ENCODE measurements at places on chromosomes 16 and 17.

GRCh38 chr16:8888951-8889892, 7.1 kb downstream of the LITAFD start:
- DNase-seq = no peak

- DNase-seq = peak; percentile 70
Observed at GRCh38 chr16:28823873-28824716, 1.3 kb downstream of the ATXN2L start.

DNA sequence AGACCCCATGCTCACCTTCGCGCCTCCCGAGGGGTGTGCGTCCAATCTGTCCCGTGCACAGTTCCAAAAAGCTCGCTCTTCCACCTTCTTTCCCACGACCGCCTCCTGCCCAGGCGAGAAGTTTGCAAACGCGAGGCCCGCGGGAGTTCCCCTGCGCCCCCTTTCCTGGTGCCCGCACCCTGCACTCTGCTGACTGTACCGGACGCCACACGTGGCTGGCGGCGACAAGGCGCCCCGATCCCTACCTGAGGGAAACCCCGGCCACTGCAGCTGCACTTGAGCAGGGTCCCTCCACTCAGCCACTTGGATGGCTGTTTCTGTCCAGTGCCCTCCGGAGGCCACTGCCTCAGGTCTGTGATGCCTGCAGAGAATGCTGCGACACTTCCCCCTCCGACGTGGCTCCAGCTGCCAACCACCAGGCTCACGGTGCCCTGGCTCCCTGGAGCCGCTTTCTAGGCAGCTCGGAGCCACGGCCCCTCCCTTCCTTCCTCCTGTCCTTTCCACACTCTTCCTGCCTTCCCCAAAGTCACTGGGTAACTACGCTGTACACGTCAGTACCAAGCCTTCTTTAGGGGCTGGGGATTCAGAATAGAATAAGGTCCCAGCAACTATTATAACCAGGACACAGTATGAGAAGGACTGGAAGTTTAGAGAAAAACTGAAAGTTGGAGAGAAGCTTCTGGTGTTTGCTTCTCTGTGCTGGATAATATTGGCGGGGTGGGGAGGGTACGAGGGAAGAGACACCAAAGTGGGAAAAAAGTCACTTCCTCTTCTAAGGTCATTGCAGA, at the start of gene MLKL:
Gene MLKL, minus strand, starts transcription at position 425 of the 788 bp plus-strand sequence. CDS start 5,105 bp downstream, outside the sequence.
- peak; percentile 97 for DNase-seq

DNA sequence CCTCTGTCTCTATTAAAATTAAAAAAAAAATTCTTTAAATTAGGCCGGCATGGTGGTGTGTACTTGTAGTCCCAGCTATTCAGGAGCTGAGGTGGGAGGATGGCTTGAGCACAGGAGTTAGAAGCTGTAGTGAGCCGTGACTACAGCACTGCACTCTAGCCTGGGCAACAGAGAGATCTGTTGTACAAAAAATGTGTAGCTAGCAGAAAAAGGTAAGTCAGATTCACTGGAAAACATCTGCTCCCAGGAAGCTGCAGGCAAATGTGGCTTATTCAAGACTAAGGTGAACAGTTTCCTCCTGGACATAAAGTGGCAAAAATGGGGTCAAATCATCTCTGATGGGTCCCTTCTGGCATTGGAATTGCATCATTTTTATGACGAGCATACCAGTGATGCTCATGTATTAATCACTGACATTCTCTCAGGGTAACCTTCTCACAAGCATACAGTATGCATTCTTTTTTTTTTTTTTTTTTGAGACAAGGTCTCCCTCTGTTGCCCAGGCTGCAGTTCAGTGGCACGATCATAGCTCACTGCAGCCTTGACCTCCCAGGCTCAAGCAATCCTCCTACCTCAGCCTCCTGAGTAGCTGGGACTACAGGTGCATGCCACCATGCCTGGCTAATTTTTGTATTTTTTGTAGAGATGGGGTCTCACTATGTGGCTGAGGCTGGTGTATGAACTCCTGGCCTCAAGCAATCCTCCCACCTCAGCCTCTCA, 48.7 kb downstream of the CPPED1 start:
- no peak for DNase-seq

DNA sequence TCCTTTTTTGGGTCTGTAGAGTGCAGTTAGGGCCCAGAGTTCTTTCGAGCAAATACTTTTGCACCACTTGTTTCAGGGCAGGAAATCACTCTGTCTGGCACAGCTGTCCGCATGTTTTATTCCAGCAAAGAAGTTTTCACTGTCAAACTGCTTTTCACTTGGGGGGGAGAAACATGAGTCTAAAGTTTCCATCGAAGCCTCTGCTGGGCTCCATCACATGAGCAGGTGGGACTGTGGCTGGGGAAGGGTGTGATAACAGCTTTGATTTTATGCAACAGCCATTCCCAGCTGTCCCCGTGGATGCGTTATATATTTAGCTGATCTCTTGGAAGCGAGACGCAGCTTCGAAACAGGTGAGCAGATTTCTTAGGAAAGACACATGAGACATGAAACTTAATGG, 288.6 kb downstream of the SNX29 start:
- no peak for DNase-seq

- peak; percentile 85 for DNase-seq
Observed at GRCh38 chr16:68445458-68445857, 2.9 kb downstream of the SMPD3 start.

Measured in Kasumi-1 (cell line).